Stimulated activated CD4-positive, alpha-beta T cell treated with anti-CD3 and anti-CD28 coated beads, Interleukin-1b, Interleukin-23, amount 100 ng/mL, for 48 hours (primary cell): ENCODE measurements at places on chromosomes 12 and 14.

DNA sequence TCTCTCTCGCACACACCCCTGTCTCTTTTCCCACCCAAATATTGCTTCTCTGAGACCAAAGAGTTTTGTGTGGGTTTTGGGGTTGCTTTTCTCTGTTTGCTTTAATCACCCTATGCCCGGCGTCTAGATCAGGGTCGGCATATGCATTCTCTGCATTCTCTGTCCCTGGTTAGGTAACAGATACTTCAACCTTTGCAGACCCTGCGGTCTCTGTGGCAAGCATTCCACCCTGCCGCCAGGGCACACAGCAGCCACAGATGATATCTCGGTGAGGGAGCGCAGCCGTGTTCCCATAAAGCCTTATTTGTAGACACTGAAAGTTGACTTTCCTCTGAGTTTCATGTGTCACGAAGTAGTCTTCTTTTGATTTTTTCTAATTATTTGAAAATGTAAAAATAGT is 110.4 kb upstream of the FZD10 start:
- DNase-seq: no peak

DNA sequence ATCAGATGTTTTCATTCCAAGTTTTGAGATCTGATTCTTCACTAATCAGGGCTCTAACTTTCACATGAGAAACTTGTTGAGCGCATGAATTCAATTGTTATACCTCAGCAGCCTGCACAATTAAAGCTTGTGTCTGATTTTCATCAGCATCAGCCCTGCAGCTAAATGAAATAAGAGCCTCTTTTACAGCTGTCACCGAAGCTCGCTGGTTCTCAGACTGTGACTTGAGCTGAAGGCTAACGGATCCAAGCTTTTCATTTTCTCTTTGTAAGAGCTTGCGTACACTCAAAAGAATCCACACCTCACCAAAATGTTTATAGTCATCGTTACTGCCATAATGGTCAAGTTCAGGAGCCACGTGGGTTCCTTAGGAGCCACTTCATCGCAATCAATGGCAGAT is 65.5 kb upstream of the BEGAIN start:
- no peak for DNase-seq

DNA sequence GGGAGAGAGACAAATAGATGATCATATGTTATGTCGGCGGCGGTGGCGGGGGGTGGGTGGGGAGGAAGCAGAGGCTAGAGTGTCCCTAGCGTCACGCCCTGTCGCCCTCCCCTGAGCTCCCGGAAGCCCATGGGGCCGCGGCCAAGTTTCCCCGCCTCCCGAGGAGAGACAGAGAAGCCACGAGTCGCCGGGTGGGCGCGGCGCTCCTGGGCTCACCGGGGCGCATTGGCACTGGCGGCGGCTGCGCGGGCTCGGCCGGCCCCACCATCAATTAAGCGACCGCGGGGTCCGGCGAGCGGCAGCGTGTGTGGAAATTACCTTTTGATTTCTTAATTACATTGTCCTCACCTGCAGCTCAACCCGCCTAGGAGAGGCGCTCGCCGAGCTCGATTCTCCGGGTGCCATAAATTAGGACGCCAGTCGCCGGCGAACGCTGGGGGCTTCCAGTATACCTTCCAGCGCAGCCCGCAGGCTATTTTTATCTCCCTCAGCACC is 119.9 kb upstream of the LHX5 start:
- DNase-seq: no peak

DNA sequence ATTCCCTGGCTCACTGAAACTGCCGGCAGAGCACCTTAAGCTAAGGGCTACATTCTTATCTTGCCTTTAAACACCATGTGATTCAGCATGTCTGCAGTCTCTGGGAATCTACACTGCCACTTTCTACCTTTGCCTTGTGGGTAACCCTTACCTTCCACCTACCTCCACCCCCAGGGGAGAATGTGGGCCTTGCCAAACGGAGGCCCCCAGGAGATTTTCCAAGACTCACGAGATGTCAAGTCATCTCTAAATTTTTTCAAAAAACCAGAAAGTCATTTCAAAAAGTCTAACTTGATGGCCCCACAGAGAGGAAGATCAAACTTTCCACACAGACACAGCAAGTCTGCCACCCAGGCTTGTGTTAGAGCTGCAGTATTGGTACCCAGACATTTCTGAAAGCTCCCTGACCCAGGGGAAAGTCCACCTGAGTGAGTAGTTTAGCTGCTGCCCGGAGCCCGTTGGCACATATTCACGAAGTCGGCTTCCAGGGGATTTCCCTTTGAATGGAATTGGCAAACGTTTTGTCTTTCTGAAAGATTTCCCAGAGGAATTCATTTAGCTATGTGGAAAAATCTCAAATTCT is 4.7 kb upstream of the PSMA6 start:
- peak; percentile 74 for DNase-seq

GRCh38 chr12:11794751-11795150 is 145.3 kb downstream of the ETV6 start:
- no peak for DNase-seq

GRCh38 chr12:122851820-122852219 is 16.6 kb downstream of the HIP1R start:
- no peak for DNase-seq

DNA sequence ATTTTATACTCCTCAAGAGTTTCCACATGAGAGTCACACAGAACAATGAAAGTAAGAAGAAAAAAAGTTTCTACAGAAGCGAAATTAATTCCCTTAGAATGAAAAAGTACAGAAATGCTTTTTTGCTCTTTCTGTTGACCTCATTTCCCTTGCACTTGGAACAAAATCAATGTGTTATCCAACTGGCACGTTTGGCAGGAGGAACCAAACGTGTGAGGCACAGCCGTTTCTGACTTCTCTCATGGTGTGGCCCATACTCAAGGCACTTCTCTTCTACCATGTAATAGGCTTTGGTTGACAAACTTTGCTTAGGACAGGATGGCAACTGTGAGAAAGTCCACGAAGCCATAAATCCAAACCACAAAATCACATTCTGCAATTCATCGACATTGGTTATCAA is 297.0 kb downstream of the FUT8 start:
- DNase-seq: no peak

DNA sequence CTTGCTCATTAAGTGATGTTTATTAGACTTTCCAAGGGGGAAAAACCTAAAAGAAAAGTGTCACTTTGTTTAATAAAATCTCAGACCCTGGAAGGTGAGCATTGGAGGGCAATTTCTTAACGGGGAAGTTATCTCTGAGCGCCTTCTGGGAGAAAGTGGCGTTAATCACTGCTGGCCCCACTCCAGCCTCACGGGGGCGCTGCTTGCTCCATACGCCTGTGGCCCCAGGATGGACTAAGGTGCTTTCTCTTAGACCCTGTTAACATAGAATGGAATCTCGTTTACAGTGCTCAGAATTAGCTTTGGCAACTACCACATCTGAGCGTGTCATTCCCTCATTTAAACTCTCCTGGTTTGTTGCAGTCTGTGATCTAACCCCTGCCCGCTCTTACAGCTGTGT is 16.4 kb upstream of the PRIMA1 start:
- no peak for DNase-seq

DNA sequence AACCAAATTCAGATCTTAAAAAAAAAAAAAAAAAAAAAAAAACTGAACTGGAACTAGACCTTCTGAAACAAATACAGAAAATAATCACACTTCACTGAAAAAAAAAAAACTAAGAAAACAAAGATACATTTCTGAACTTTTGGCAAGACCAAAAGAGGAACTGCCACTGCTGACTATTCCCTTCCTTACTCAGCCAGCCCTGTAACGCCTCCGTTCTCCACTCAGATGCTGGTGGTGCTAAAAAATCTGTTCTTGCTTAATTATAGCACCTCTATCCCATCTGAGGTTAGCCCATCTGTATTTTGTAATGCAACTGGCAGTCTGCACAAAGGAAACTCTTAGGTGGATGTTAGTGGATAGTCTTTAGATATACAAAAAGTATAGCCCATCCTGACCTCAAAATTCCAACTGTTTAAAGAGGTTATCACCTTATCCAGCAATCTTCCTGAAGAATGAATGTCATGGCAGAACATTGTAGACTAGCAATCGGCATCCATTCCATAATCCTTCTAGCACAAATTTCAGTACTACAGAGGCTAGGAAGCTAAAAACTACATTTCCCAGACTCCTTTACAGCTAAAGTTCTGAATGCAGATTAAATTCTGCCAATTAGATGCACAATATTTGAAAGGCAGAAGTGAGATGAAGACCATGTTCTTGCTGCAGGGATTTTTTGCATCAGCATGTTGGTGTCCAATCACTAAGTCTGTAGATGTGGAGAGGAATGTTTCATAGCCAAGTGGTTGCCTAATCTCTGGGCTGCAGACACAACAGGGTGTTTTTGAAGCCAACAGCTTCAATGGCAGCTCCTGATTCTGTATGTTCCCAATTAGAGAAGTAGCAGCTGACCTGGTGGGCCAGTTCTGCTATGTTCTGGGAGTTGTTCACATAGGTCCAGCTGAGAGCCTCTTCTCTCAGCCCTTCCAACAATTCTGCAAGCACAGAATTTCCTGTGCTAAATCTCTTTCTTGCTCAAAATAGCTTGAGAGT is 5.7 kb downstream of the MAP3K9 start:
- DNase-seq: no peak

- DNase-seq: no peak
Measured at GRCh38 chr14:21136024-21136423, 19.8 kb downstream of the OR5AU1 start.

DNA sequence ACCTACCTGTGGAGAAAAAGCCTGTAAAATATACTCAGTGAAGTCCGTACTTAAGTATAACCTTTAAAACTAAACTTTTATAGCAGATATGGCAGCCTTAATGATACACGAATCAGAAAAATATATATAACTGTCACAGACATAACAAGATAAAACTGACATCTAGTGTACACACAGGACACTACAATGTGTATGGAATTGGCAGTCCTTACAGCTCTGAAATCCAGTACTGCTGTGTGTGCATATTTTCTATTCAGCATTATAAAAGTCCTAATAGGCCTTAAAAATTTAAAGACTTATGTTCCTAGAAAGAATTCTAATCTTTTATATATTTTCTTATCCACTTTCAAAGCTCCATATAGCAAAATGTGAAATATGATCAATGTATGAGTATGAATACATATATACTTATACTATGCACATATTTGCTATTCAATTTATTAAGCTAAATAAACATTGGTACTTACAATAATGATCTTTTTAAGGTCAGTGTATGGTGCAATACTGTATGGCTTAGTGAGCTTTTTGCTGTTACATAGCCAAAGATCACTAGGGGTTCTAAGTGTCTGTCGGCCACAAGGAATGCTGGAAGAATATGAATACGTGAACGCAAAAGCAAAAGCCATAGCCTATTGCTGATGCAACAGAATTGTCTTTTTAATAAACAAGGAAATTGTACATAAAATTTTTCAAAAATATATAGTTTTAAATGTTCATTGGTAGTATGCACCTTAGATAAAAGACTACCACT is 69.2 kb downstream of the C2CD5 start:
- DNase-seq: no peak

DNA sequence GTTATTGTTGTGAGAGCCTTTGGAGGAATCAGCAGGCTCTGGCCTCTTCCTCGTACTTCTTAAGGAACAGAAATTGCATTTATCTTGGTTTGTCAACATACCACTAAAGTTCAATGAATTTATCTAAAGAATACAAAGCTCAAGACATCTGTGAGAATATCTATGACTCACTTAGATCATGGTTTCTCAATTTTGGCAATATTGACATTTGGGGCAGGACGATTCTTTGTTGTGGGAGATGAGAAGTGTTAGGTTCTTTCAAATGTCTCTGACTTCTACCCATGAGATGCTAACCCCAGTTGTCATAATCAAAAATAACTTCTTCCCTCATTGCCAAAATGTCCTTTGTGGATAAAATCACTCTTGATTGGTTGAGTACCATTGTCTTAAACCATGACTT is 1190.3 kb downstream of the GALC start:
- no peak for DNase-seq

- DNase-seq: no peak
Measured at GRCh38 chr12:70398002-70398401, 31.9 kb downstream of the KCNMB4 start.

GRCh38 chr14:76123426-76124225 is 28.1 kb upstream of the GPATCH2L start:
- DNase-seq: no peak

DNA sequence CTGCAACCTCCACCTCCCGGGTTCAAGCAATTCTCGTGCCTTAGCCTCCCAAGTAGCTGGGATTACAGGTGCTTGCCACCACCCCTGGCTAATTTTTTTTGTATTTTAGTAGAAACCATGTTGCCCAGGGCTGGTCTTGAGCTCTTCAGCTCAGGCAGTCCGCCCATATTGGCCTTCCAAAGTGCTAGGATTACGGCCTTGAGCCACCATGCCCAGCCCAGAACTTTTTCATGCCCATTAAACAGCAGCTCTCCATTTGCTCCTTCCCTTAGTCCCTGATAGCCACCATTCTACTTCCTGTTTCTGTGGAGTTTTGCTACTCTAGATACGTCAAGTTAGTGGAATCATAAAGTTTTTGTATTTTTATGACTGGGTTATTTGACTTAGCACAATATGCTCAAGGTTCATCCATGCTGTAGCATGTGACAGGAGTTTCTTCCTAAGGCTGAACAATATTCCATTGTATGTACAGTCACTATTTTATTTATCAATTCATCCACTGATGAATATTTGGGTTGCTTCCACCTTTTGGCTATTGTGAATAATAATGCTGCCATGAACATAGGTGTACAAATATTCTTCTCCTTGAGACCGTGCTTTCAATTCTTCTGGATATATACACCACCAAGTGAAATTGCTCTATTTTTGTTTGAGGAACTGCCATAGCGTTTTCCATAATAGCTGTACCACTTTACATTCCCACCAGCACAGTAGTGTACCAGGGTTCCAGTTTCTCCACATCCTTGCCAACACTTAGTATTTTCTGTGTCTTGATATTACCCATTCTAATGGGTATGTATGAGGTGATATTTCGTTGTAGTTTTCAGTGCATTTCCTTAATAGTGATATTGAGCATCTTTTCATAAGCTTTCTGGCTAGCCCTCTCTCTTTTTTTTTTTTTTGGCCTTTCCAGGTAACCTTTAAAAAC is 15.0 kb downstream of the ATF1 start:
- no peak for DNase-seq

DNA sequence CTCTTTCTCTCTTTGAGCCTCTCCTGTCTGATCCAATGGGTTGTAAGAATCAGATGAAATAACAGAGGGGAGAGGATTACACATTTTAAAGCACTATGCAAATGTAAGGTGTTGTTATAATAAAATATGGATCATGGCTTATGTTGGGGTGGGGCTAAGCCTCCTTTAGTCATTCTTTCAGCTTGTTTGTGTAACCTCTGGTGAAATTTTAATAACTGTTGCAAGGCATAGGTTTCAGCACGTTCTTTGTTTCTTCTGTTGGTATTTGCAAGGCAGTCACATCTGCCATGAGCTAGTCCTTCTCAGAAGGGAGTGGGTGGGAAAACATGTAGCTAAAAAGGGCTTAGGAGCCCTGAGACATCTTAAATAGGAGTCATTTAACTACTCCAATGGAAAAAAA is 74.8 kb upstream of the FRMD6 start:
- no peak for DNase-seq

DNA sequence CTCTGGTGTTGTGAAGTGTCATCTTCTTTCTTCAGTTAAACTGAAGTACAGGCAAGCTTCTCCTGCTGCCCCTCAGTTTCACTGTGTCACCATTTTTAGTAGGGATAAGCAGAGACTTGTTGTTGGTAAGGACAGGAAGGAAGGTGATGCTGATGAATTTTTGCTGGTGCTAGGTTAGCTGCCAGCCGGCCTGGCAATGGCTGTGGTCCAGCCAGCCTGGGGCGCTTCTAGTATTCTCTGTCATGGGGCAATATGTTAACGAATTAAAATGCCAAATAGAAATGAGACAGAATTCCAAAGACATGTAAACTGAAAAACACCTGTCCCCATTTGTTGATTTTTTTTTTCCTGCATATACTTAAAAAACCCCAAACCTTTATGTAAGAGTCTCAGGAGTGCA is 602.9 kb downstream of the DIO2 start:
- DNase-seq: no peak

- DNase-seq: no peak
Measured at GRCh38 chr12:32302218-32303173, 96.9 kb upstream of the FGD4 start.
